ENCODE measurements at places on chromosomes 11 and 22.
A peak's percentile ranks its signal among the peaks of the same experiment; 100 is the strongest.

GRCh38 chr22:30453731-30454510, 17.9 kb downstream of the SEC14L3 start:
- peak; percentile 45 for DNase-seq

DNA sequence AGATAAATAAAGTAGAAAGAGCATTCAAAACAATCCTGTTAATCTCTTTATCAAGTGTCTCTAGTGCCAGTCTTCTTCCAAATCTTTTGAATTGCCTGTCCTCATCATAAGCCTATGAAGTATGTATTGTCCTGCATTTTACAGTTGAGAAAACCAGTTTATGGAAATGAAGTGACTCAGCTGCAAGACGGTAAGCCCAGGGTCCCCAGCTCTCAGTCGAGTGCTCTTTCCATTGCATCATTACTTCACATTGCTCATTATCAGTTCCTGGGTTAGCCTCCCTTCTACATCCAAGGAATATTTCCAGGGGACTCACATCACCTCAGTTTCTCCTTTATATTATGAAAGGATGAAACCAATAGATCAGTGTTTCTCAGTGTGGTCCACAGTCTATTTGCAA, 9.1 kb upstream of the P4HA3 start:
- no peak for DNase-seq

DNA sequence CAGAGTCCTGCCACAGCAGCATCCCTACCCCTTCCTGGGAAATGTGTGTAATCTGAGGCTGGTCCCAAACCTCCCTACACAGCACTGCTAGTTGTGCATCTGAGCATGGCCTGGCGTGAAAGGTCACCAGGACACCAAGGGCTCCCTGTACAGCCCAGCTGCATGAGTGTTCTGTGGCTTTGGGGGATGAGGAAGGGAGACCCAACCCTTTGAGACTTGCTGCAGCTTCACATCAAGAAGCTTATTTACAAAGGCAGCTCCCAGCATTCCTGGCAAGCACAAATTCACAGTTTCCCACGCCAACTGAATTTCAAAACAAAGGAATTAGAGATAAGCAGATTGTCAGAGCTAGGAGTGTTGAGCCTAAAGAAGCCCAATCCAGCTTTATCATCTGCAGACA, 32.2 kb downstream of the CSNK2A3 start:
- no peak for DNase-seq

GRCh38 chr11:64056213-64056785, 20.6 kb downstream of the FLRT1 start:
- DNase-seq = no peak

GRCh38 chr22:37164505-37164887, 14.8 kb upstream of the IL2RB start:
- DNase-seq = no peak

DNA sequence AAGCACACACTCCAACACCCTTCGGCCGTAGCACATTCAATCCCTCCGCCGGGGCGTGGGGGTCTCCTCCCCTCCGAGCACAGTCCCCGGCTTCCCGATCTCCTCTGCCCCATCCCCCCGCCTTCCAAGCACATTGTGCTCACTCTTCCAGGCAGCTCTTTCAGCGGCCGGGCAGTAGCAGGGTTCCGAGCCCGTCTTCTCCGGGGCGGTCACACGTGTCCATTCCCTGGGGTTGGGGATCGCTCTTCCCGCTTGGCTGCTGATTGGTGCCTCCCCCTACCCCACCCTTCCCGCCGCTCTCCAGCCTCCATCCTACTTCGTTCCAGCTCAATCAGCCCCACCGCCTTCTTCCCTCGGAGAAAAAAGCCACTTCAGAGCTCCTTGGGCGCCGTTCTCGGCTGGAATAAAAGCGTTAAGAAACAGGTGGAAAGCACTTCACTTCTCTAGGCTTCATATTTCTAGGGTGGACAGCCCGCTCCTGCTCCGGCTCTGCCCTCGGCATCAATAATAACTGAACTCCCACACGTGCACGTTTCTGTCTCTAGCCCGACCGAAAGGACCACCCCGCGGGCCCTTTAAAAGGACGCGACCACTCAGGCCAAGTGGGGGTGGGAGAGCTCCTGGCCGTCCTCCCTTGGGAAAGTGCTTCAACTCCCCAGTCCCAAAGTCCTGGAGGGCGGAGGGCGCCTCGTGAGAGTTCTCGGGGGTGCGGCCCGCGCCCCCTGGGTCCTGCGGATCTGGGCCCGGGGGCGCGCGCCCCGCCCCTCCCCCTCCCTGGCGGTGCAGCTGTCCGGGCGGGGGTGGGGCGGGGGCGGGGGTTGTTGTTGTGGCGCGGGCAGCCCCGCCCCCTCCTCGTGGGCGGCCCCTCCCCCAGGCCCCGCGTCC, 464 bp upstream of the CECR2 start:
- peak; percentile 25 for DNase-seq

GRCh38 chr11:124891373-124891861, 6.2 kb downstream of the ROBO4 start:
- DNase-seq = no peak

DNA sequence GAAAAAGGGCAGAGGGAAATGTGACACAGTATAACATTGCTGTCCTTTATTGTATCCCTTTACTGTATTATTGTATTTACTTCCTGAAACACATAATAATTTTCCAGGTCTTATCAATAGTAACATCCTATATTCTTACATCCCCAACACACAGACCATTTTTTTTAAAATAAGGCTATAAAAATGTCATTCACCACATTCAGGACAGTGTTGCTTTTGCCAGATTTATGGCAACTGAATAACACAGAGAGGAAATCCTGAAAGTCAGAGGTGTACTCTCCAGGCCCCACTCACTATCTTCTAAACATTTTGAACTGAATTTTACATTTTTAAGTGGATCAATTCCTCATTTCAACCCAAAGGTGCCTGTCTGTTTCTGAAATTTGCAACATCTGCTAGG, 104.8 kb upstream of the MTMR2 start:
- no peak for DNase-seq

- peak; percentile 57 for DNase-seq
Measured at GRCh38 chr11:130001461-130002351, 929 bp downstream of the PRDM10 start.

- no peak for DNase-seq
Measured at GRCh38 chr11:104876861-104877431, 21.3 kb downstream of the CASP12 start.

- peak; percentile 64 for DNase-seq
Measured at GRCh38 chr22:31561238-31561887, 65.0 kb downstream of the SFI1 start.

- DNase-seq = peak; percentile 9
Measured at GRCh38 chr11:76634886-76635285, 35.7 kb downstream of the LRRC32 start.

- no peak for DNase-seq
Measured at GRCh38 chr22:21613553-21614233, 16.1 kb downstream of the YDJC start.

GRCh38 chr11:59556917-59557348, 45.6 kb downstream of the OR4D9 start:
- DNase-seq = peak; percentile 50

DNA sequence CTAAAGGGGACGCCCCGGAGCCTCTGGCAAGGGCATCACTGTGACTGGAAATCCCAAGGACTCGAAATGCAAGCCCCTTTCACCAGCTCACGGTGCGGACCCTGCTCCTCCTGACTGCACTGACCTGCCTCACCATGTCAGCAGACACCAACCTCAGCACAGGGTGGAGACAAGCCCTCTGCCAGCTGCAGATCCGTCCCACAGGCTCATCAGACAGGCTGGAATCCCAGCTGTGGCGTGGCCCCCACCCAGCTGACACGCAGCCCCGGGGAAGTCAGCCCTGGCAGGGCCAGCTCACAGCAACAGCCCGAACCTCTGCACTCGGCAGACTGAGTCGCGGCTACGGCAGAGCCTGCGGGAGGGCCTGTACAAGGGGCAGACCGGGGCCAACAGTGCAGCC, 36.8 kb downstream of the BRD1 start:
- DNase-seq = no peak

- DNase-seq = no peak
Measured at GRCh38 chr22:49710746-49711145, 116.9 kb downstream of the BRD1 start.

DNA sequence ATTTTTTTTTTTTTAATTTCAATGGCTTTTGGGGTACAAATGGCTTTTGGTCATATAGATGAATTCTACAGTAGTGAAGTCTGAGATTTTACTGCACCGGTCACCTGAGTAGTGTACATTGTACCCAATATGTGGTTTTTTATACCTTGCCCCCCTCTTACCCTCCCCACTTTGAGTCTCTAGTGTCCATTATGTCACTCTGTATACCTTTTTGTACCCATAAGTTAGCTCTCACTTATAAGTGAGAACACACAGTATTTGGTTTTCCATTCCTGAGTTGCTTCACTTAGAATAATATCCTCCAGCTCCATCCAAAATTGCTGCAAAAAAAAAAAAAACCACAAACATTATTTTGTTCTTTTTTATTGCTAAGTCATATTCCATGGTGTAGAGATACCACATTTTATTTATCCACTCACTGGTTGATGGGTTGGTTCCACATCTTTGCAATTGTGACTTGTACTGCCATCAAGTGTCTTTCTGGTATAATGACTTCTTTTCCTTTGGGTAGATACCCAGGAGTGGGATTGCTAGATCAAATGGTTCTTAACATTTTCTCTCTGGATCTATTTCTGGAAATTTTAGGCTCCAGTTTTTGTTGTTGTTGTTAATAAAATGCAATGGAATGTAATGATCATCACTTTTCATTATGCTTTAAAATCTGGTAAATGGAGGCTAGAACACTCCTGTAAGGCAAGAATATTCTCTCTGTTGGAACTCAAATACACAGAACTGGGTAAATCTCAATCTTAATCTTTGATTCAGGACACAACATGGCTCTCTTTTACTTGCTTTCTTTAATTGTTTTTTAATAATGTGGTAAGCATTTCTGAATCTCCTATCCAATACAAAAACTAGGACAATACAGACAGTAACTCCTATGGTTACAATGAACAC, 10.3 kb downstream of the NEAT1 start:
- no peak for DNase-seq

DNA sequence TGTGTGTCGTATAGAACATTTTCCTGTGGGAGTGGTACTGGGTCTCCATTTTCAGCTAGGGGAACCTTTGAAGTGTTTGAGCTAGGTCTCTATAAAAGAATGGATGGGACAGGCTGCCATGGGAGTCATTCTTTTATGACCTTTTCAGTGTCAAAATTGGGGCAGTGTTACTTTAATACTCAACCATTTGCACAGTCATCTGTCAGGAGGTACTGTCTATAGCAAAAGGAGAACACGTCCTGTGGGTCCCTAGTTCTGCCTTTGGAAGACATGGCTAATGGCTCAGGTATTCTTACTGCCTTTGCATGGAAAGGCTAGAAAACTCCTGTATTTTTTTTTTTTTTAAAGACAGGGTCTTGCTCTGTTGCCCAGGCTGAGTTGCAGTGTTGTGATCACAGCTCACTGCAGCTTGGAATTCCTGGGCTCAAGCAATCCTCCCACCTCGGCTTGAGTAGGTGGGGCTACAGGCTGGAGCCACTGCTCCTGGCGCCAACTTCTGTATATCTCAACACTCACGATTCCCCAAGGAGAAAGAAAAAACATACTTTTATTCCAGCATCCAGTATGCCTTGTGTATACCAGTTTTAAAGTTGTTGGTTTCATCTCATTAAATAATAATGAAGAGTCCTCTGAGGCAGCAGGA, 2.1 kb upstream of the ATF4 start:
- DNase-seq = no peak

GRCh38 chr11:3849297-3849874, 6.1 kb upstream of the STIM1 start:
- DNase-seq = peak; percentile 51

- DNase-seq = no peak
Measured at GRCh38 chr11:84193706-84194105, 907.5 kb upstream of the CCDC90B start.

GRCh38 chr11:113174882-113175281, 139.5 kb upstream of the TTC12 start:
- DNase-seq = no peak

DNA sequence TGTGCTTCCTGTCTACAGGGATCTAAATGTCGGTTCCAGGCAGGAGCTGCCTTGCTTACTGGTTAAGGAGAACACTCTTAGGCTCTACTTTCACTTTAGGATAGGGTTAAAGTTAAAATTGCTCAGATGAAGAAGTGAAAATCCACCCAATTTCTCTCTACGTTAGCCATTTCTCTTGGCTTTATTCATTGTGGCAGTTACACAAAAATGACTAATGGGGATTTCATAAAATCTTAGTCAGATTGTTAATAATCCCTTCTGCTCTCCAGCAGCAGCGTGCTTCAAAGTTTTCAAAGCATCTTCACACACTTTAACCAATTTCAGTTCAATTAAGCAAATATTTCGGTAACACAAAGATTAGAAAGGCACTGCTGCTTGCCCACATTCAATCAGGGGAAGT, 58.4 kb upstream of the RCN1 start:
- no peak for DNase-seq

- DNase-seq = no peak
Measured at GRCh38 chr11:130003717-130004001, 1.0 kb upstream of the PRDM10 start.

GRCh38 chr11:75527938-75528735, 2.4 kb upstream of the GDPD5 start:
- no peak for DNase-seq

DNA sequence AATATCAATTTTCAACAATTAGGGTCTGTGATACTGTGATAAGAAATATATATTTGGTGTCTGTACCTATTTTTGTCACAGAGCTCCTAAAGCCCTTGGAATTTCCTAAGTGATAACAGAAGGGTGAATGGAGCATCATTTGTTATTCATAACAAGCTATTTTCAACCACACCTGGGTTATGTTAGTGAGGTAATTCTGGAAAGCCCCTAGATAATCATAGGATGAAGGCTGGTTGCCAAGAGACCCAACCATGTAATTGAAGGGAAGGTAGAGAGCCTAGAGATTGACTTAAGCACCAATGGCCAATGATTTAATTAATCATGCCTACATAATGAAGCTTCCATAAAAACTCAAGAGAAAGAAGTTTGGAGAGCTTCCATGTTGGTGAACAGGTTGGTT, 109.4 kb downstream of the KIF18A start:
- DNase-seq = no peak

GRCh38 chr11:66782726-66783125, 53.7 kb upstream of the SPTBN2 start:
- no peak for DNase-seq

DNA sequence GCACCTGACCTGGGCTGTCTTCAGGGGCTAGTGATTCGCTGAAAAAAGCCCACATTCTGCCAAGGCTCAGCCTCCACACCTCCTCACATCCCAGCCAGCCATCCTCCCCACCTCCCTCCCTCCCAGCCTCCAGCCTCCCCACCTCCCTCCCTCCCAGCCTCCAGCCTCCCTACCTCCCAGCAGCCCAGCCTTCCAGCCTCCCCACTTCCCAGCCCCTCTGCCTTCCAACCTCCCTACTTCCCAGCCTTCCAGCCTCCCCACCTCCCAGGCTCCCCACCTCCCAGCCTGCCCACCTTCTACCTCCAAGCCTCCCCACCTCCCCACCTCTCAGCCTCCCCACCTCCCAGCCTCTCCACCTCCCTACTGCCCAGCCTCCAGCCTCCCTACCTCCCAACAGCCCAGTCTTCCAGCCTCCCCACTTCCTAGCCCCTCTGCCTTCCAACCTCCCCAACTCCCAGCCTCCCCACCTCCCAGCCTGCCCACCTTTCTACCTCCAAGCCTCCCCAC, 33.7 kb upstream of the TH start:
- DNase-seq = no peak

- DNase-seq = no peak
Measured at GRCh38 chr11:96607864-96608558, 218.2 kb downstream of the JRKL start.

Measured in activated T-cell treated with anti-CD3 and anti-CD28 coated beads, Interleukin-2, amount 50 U/mL, for 48 hours (primary cell).